ENCODE measurements at places on chromosomes 6 and 20.

DNA sequence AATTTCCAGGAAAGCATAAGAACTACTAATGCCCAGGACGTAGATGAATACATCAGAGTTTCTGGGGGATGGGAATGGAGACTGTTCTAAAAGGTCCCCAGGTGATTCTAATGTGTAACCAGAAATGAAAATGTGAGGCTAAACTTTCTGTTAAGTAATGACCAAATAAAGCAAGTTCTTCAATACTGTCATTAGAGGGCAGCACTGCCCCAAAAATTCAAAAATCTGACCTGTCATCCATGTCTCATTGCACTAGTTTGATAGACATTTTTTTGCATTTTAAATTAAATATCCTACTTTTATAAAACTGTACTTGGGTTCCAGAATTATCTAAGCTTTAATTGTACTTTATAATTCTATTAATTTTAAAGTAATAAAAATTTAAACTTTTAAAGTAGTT is 94.9 kb downstream of the RFX6 start:
- DNase-seq, result no peak

DNA sequence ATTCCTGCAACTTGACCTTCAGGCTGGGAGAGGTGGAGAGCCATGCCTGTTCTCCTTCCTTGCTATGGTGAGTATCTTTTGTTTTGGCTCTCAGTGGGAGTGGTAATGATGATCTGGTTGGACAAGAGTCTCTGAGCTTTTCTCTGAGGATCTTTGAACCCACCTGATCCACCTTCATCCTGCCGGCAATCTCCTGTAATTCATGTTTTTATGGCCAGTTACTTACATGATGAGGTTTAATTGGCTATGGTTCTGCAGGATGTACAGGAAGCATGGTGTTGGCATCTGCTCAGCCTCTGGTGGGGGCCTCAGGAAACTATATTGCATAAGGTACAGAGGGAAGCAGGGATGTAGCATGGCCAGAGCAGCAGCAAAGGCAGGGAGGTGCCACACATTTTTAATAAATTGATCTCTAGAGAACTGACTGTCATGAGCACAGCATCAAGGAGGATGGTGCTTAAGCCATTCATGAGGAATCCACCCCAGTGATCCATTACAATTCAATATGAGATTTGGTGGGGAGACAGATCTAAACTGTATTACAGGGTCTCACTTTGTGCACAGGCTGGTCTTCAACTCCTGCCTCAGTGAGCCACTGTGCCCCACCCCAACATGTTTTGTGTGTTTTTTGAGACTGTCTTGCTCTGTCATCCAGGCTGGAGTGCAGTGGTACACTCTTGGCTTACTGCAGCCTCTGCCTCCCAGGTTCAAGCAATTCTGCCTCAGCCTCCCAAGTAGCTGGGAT is 10.0 kb downstream of the HSPA1B start:
- no peak for DNase-seq

GRCh38 chr20:49824206-49824605 is 11.6 kb downstream of the SLC9A8 start:
- DNase-seq, result no peak

DNA sequence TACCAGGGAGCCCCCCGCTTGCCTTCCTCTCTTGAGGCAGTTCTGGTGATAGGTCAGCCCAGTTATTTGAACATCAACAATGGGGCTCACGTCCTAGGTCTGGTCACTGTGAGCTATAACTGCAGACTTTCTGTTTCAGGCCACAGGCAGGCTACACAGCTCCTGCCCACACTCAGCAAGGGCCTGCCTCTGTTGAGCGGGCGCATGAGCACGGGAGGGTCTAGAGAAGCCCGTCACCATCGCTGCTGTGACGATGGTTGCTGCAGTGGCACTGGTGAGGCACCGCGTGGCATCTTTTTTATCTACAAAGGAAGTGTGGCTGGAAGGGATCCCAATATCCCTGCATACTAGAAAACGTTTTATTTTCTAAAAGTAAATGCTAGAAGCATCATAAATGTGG is 77.8 kb downstream of the RAMACL start:
- no peak for DNase-seq

DNA sequence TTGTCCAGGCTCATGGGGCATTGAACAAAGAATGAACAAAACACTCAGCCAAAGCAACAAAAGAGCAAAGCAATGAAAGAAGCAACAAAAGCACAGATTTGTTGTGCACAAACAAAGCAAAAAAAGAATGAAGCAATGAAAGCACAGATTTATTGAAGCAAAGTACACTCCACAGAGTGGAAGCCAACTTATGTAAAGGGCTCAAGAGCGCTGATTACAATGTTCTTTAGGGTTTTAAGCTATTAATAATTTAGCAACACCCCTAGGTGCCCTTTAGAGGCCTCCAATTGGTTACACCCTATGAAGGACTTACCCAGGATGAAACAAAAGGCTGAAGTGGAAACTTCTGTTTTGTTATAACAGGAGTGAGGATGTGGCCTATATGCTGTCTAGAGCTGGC is 179.2 kb upstream of the PROKR2 start:
- no peak for DNase-seq

DNA sequence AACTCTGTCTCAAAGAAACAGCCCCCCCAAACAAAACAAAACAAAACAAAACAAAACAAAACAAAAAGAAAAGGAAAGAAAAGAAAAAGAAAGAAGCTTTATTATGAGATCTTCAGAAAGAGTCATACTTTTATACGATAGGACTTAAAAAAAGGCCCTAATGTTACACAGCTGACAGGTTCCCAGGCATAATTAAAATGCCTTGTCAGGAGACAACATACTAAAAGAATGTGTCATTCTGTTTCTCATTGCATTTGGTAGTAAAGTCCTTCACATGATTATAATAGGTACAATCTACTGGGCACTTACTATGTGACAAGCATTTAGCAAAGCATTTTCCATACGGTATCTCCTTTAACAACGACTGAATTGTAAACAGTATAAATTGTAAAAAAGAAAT is 36.4 kb upstream of the RPN2 start:
- no peak for DNase-seq

DNA sequence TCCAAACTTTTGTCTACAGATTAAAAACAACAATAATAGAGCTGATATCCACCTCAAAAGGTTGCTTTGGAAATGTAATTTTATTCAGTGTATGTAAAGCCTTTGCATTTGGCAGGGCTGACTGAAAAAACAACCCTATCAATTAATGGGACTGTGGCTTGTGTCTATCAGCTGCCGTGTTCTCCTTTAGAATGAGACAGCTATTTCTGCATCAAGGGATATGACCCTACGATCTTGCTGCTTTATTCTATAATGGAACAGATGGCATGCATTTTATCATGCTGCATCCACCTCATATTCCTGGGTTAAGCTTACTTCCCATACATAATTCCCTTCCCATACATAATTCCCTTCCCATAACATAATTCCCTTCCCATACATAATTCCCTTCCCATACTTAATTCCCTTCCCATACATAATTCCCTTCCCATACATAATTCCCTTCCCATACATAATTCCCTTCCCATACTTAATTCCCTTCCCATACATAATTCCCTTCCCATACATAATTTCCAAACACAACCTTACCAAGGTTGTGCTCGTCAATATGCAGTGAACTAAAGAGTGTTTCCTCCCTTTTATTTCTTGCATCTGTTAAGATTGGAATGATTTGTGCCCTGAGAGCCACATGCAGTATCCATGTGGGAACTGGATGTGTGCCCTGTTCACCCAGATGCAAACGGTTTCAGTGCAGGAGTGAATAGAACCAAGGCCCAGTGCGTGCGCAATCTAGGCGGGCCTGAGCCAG is 26.8 kb downstream of the SERPINB6 start:
- DNase-seq, result no peak

- no peak for DNase-seq
Measured at GRCh38 chr20:36562724-36563123, 10.7 kb upstream of the TGIF2 start.

DNA sequence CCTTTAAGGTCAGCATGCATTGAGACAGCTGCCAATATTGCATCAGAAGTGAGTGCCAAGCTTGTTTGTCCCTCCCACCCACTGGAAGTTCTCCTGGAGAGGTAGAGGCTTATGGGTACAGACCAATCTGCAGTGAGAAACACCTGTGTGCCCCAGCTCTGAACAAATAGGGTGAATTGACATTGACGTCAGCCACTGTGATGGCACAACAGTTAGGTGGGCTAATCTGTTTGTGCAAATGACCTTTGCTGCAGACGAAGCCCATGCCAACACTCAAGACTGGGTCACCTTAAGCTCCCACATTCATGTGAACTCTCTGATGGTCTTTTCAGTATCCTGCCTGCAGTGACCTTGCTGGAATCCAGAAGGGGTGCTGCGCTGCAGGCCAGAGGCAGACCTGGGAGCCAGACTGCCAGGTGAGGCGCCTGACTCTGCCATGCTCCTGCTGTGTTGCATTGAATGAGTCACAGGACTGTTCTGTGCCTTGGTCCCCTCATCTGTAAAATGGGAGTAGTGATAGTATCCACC is 99.9 kb downstream of the ALDH8A1 start:
- no peak for DNase-seq

GRCh38 chr6:111201764-111202163 is 114.5 kb downstream of the SLC16A10 start:
- DNase-seq, result no peak
